ENCODE measurements at places on chromosomes 7 and 10. TPM values are rescaled to one million over a fixed set of nuclear protein-coding genes. Genes with fewer than 3 reads are reported as not detected.

C10orf62 gene
- total RNA-seq, result not detected

LMOD2 gene
- not detected for total RNA-seq

C10orf53 gene
- total RNA-seq, result not detected

STAG3 gene
- total RNA-seq, result 0.35 TPM

CHN2 gene
- total RNA-seq, result 2.6 TPM

PLXDC2 gene
- 4.3 TPM for total RNA-seq

HTR7 gene
- total RNA-seq, result 0.18 TPM

ADAM22 gene
- 0.18 TPM for total RNA-seq

TFEC gene
- not detected for total RNA-seq

MYL7 gene
- not detected for total RNA-seq

SPDYE2B gene
- total RNA-seq, result not detected

LRGUK gene
- not detected for total RNA-seq

IFIT1B gene
- not detected for total RNA-seq

HSPA12A gene
- 12.4 TPM for total RNA-seq

HTR5A gene
- total RNA-seq, result not detected

PDE1C gene
- 0.86 TPM for total RNA-seq

CAMK1D gene
- total RNA-seq, result 1.2 TPM

ZNF853 gene
- total RNA-seq, result under 0.01 TPM

ASAH2 gene
- total RNA-seq, result 0.71 TPM

FAM149B1 gene
- total RNA-seq, result 6.6 TPM

TSPAN12 gene
- total RNA-seq, result 1.1 TPM

CHAT gene
- not detected for total RNA-seq

WNT8B gene
- total RNA-seq, result not detected

ARMC10 gene
- total RNA-seq, result 35.3 TPM
